Naive thymus-derived CD8-positive, alpha-beta T cell (primary cell): ENCODE measurements at places on chromosomes 7 and 10. TPM values are rescaled to one million over a fixed set of nuclear protein-coding genes. Genes with fewer than 3 reads are reported as not detected.

ASAH2 gene
- polyA plus RNA-seq: 2.6 TPM

GRID1 gene
- not detected for polyA plus RNA-seq

TRPV5 gene
- not detected for polyA plus RNA-seq

ANKRD30A gene
- not detected for polyA plus RNA-seq

IGFBP3 gene
- polyA plus RNA-seq: 13.7 TPM

TMEM236 gene
- not detected for polyA plus RNA-seq

SFTPA1 gene
- polyA plus RNA-seq: not detected

UMAD1 gene
- 25.9 TPM for polyA plus RNA-seq

GRK5 gene
- 4.4 TPM for polyA plus RNA-seq

FAM241B gene
- polyA plus RNA-seq: 16.0 TPM

PCDH15 gene
- polyA plus RNA-seq: not detected

INA gene
- not detected for polyA plus RNA-seq

GPAM gene
- polyA plus RNA-seq: 2.2 TPM

CRYGN gene
- polyA plus RNA-seq: 0.65 TPM

DNA sequence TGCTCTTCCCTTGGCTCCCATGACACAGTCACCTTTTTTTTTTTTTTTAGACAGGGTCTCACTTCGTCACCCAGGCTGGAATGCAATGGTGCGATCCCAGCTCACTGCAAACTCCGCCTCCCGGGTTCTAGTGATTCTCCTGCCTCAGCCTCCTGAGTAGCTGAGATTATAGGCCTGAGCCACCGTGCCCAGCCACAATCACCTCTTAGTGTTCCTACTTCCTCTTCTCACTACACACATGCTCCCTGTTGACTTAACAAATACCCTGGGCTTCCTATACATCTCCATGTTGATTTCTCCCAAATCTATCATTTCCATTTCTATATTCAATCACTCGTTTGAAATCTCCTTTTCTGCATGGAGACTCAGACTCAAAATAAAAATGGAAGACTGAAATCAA, 91.7 kb downstream of the CUBN start:
- no peak for DNase-seq

- no peak for DNase-seq
Observed at GRCh38 chr7:153640586-153640985, 411.6 kb upstream of the DPP6 start.

GRCh38 chr7:16396766-16397500, 24.4 kb downstream of the CRPPA start:
- no peak for DNase-seq

DNA sequence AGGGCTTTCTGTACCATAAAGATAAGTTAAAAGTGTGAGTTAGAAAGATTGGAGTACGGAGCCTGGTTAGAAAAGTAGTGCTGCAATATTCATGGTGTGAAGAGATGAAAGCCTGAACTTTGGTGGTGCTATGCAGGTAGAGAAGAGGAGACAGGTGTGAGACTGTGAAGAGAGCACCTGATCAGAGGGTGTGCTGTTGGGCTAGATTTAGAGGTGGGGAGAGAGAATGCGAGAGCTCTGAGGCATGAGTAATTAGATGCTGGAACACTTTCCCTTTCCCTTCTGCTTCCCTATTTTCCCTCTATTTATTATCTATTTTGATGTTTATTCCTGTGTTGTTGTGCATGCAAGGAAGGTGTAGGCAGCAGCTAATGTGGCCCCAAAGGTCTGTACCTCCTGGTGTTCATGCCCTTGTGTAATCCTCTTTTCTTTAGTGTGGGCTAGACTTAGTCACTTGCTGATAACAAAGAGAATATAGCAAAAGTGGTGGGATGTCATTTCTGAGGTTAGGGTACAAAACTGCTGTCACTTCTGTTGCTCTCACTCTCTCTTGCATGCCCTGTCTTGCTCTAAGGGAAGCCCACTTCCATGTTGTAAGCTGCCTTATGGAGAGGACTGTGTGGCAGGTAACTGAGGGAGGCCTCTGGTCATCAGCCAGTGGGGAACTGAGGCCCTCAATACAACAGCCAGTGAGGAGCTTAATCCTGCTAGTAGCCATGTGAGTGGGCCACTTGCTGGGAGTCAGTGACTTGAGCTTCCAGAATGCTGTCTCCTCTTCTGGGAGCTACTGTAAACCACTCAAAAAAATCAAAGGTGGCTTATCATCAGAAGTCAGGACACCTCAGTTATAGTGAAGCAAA, 2.6 kb upstream of the ATXN7L1 start:
- no peak for DNase-seq

GRCh38 chr7:19853261-19853832, 79.9 kb upstream of the TMEM196 start:
- DNase-seq: no peak

DNA sequence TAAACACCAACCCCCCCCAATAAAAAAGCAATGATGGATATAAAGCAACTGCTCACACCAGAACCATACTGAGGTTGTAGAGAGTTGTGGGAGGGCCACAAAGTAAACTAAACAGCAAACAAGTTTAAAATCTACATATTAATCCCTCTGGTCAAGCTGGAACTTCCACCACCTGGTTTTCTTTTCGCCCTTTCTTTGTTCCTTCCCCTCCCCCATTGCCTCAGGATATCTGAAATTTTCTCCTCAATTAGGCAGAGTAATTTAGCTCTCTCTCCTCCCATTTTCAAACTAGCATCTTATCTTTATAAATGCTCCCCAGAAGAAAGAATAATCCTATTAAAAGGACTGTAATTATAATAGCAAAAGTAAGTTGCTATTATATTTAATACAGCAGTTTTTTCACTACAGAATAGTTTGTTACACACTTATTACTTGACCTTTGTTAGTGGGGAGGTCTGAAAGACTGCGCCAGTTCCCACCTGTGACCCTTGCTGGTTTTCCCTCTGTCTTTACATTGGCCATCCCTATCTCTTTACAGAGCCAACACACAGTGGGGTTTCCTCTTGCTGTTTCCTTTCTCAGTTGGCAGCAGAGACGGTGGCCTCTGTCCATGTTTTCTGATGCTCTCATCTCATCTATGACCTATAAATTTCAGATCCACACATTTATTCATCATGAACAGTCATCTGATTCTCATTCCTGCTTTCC, 235.4 kb downstream of the RNLS start:
- no peak for DNase-seq

DNA sequence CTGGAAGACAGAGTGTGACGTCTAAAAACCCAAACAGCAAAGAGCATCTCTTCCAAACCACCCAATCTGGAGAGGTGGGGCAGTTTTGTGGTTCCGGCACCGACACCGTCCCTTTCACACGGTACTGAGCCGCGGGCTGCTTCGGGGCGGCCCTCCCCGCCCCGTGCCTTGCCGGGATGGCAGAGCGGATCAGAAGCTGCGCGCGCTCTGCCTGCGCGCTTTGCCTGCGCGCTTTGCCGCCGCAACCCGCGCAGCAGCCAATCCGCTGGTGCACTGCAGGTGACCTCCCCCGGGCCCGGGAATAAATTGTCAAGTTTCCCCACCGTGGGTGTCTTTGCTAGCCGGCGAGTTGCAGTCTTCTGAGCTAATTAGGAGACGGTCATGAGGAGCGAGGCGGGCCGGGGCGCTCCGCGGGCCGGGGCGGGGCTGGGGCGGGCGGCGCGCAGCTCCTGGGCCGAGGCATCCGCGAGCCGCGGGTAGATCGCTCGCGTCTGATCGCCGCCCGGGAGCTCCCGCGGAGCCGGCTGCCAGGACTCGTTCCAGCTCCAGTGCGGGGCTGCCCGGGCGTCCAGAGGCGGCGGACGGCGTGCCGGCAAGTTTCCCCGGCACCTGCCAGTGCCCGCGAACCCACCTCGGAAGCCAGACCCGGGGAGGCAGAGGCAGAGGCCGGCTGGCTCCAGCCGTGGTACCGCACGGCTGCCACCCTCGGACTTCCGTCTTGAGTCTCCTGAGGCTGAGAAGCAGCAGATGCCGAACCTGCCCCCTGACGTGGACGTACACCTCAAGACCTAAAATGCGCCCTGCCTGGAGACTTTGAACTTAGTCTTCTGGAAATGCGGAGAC, 536.0 kb upstream of the GALNT17 start:
- DNase-seq: no peak

DNA sequence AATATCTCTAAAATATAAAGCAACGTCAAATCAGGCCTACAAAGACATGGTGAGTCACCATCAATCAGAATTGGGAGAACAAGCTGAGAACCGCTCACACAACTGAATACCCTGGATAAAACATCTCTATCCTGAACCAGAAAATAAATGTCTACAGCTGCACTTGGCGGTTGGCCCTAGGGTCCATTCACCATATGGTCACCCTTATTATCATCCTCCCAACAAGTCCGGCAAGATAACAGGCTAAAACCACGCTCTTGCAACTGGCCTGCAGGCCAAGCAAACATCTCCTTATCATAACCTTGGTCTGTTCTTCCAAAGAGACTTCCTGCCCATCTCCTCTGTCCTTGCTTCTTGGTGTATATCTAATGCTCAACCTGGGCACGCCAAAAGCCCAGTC, 310.7 kb downstream of the CALN1 start:
- no peak for DNase-seq

DNA sequence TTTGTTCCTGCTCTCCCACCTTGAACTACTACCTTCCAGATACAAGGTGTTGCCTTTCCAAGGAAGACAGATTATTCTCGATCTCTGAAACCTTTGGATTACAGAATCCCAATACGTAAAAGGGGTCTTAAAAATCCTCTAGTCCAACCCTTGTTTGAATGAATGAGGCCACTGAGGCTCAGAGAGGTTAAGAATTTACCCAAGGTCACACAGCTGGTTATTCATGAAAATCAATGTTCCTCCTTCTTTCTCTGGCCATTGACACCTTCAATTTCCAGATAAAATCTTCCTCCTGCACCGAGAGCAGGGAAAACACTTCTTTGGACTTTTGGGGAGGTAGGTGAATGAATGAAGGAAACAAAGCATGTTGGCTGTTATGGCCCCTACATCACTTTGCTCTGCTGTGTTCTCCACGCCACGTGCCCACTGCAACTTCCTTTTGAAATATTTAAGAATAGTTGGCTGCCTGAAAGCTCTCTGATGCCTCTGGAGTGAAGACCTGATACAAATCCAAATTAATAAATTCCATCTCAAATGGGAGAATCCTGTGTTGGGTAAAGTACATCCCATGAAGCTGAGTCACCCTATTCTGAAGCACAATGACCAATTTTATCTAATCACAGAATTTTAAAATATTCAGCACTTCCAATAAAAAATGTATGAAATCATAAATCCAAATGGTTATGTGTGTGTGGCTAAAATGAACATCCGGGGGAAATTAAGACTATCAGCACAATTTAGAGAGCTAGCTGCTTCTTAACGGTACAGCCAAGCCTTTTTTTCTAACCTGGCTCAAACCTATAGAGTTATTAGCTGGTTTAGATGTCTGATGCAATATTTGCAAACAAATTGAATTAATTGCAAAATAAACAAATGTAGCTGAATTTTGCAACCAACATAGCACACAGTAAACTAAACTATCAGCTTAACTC, 7.3 kb downstream of the SVIL start:
- no peak for DNase-seq

GRCh38 chr10:129331207-129331838, 135.7 kb upstream of the MGMT start:
- no peak for DNase-seq

GRCh38 chr7:139848274-139848673, 19.2 kb downstream of the TBXAS1 start:
- no peak for DNase-seq

GRCh38 chr10:12513003-12513365, 163.6 kb downstream of the CAMK1D start:
- DNase-seq: no peak

GRCh38 chr10:78190051-78190825, 156.6 kb downstream of the RPS24 start:
- DNase-seq: no peak

GRCh38 chr10:124725791-124726190, 18.4 kb downstream of the FAM53B start:
- DNase-seq: no peak

DNA sequence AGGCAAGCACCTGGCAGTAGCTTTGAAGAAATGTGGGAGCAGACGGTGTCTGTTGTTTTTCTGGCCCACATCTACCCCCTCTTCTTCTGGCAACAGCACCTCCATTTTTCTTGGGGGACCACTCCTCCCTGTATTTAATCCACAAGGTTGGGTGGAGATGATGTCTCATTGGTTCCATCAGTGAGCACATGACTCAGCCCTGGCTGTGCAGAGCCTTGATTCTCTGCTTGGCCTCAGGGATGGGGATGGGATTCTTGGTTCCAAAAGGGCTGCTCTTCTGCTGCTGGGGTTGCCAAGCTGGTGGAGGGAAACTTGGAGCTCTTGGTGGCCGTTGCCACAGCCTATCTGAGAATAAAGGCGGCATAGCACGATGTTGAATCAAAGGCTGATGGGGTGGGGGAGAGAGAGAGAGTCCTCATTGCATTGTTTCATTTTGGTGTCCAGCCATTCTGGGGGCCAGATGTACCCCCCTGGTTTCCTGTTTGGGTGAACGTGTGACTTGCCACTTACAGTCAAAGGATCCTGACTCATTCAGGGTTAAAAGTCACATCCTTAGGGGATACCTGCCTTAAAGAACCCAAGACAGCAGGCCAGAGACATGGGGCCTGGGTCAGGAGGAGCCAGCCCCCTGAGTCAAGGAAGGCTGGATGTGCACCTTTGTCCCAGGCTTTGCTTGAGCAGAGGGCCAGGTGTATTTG, 25.9 kb downstream of the GRK5 start:
- no peak for DNase-seq

DNA sequence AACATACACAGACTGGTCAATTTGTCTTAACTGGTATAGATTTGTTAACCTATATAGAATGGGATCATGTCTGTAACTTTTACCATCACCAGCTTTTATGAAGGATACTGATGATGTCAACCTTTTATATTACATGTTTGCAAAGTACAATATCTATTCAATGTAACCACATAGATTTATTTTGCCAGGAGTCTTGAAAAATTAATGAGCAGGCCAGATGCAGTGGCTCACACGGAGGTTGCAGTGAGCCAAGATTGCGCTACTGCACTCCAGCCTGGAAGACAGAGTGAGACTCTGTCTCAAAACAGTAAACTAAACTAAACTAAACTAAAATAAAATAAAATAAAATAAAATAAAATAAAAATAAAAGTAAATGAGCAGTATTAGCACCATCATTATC, 30.0 kb upstream of the PARD3 start:
- no peak for DNase-seq

DNA sequence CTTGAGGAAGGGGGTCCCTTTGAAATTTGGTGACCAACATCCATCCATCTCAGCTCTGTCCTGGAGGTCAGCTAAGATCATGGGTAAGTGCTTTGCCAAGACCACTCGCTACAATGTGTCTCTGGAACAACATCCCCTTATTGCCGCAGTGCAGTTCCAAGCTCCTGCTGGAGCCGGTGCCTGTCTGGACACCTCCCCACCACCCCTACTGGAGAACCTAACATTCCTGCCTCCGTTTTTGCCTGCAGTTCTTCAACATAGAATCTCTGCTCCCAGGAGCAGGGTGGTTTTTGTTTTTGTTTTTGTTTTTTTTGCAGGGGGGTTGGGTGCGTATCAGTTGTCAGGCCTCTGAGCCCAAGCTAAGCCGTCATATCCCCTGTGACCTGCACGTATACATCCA, 51.2 kb upstream of the FXYD4 start:
- no peak for DNase-seq

DNA sequence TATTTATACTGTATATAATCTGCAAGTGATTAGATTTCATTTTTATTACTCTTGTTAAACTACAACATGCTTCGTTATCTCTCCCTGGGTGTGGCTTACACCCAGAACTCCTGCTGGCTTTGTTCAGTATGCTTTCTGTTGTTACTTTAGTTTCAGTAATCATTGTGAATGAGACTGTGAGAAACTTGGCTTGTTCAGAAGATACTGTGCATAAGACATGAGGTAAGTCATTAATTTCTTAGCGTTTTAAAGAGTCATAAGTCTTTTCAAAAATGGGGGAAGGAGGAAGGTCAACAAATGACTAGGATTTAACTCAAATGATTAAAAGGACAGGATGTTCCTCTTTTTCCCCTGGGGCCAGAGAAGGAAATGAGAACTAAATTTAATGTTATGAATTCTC, 11.6 kb upstream of the ADD3 start:
- no peak for DNase-seq
